H9 (cell line): ENCODE measurements at places on chromosomes 16 and 17. TPM values are rescaled to one million over a fixed set of nuclear protein-coding genes. Genes with fewer than 3 reads are reported as not detected.
A peak's percentile ranks its signal among the peaks of the same experiment; 100 is the strongest.

The EVPLL gene
- 0.61 TPM in 1 of 2 replicates, not detected in the other for total RNA-seq

The NUPR1 gene
- total RNA-seq, result 0.15 and 0.35 TPM in 2 replicates

GRCh38 chr17:2222301-2222700 lies 81.3 kb downstream of the SMG6 start:
- no peak for DNase-seq
- no peaks in the 10 kb centered on the region; the same call in 1 of the 3 replicates for H3K36me3 ChIP-seq
- no peak overlapping the region for H3K27ac ChIP-seq
- H3K4me1 ChIP-seq, result no peaks in the 10 kb centered on the region

- no peak overlapping the region for H3K27ac ChIP-seq
- H3K27me3 ChIP-seq, result no peaks in the 10 kb centered on the region
- DNase-seq, result peak; percentile 66
- no peak overlapping the region for H3K4me3 ChIP-seq
- peaks cover 5% of the 10 kb centered on the region for H3K36me3 ChIP-seq
These were observed 16.2 kb upstream of the HAS3 start for GRCh38 chr16:69089091-69089910.

DNA sequence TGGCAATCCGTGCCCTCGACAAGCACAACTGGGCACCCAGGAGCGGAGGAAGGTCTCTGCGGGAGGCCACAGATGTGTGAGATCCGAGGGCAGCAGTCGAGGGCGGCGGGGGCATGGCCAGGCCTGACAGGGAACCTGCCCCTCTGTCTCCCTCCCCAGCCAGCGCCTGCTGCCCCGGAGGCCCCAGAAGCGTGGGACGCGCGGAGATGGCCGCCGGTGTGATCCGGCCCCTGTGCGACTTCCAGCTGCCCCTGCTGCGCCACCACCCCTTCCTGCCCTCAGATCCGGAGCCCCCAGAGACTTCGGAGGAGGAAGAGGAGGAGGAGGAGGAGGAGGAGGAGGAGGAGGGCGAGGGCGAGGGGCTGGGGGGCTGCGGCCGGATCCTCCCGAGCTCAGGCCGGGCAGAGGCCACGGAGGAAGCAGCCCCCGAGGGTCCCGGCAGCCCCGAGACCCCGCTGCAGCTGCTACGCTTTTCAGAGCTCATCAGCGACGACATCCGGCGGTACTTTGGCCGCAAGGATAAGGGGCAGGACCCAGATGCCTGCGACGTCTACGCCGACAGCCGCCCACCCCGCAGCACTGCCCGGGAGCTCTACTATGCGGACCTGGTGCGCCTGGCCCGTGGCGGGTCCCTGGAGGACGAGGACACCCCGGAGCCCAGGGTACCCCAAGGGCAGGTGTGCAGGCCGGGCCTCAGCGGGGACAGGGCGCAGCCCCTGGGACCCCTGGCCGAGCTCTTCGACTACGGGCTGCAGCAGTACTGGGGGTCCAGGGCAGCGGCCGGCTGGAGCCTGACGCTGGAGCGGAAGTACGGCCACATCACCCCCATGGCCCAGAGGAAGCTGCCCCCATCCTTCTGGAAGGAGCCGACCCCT lies 1.7 kb downstream of the PERCC1 start:
- no peak overlapping the region for H3K27ac ChIP-seq
- H3K36me3 ChIP-seq, result no peaks in the 10 kb centered on the region
- H3K27me3 ChIP-seq, result no peaks in the 10 kb centered on the region
- no peaks in the 10 kb centered on the region for H3K4me1 ChIP-seq

- no peaks in the 10 kb centered on the region for H3K27me3 ChIP-seq
- DNase-seq, result no peak
- H3K4me3 ChIP-seq, result no peak overlapping the region
- peaks cover 2% of the 10 kb centered on the region for H3K36me3 ChIP-seq
- no peaks in the 10 kb centered on the region for H3K4me1 ChIP-seq
These were observed 32.5 kb downstream of the WIPF2 start for GRCh38 chr17:40251576-40251975.
